ENCODE measurements at places on chromosomes 11 and 22. TPM values are rescaled to one million over a fixed set of nuclear protein-coding genes. Genes with fewer than 3 reads are reported as not detected.
A peak's percentile ranks its signal among the peaks of the same experiment; 100 is the strongest.

DNA sequence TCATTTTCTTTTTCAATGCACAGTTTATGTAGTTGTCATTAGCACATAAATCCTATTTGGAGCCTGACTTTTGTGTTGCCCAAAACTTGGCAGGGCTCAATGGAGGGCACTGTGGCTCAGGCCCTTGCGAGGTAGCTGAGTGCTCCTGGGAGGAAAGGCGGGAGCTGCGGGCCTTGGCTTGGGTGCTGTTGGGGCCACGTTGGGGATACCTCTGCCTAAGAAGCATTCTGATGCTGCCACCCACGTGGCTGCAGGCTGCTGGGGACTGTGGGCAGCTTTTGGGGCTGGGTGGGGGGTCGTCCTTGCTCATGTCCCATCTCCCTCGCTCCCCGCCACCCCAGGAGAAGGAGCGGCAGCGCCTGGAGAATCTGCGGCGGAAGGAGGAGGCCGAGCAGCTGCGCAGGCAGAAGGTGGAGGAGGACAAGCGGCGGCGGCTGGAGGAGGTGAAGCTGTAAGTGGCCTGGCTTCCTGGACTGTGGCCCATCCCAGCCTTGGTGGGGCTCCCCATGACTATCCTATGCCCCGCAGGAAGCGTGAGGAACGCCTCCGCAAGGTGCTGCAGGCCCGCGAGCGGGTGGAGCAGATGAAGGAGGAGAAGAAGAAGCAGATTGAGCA, 20.9 kb downstream of the INCENP start:
- DNase-seq: peak; percentile 17

- DNase-seq: peak; percentile 20
Observed at GRCh38 chr11:69360606-69361005, 66.7 kb downstream of the MYEOV start.

- peak; percentile 92 for DNase-seq
Observed at GRCh38 chr11:114059278-114059983, at the start of gene ZBTB16. ZBTB16 (plus strand) TSS chr11:114059711; CDS start chr11:114063301, 3,590 bp downstream.

The ACP2 gene
- total RNA-seq: 29.5 TPM

- no peak for DNase-seq
Observed at GRCh38 chr11:125167954-125168835, 3.6 kb downstream of the PKNOX2 start.

The IL10RA gene
- not detected for total RNA-seq

GRCh38 chr11:24324211-24324610, 172.6 kb upstream of the LUZP2 start:
- DNase-seq: no peak

DNA sequence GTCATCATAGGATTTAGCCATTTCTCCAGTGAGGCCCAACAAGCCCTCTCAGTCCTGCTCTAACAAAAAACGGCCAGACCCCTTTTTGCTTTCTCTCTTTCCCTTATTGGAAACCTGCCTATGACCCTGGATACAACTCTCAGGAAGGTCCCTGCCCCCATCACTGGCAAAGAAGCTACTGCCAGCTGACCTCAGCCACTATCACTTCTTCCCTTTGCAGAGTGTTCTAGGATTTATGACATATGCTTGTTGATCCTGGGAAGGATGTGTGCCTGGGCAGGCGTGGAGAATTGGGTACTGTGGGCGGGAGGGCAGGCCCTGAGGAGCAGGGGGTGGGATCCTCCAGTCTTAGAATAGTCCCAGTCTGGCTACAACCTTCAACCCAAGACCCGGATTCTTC, 7.5 kb downstream of the PGAP2 start:
- DNase-seq: no peak

The AGBL2 gene
- 4.3 TPM for total RNA-seq

The STK33 gene
- total RNA-seq: 19.5 TPM

- peak; percentile 74 for DNase-seq
Observed at GRCh38 chr11:17719938-17720795, 796 bp downstream of the MYOD1 start.

- DNase-seq: no peak
Observed at GRCh38 chr11:96388891-96389719, 607 bp downstream of the CCDC82 start.
